ENCODE measurements at places on chromosomes 3 and 15.

DNA sequence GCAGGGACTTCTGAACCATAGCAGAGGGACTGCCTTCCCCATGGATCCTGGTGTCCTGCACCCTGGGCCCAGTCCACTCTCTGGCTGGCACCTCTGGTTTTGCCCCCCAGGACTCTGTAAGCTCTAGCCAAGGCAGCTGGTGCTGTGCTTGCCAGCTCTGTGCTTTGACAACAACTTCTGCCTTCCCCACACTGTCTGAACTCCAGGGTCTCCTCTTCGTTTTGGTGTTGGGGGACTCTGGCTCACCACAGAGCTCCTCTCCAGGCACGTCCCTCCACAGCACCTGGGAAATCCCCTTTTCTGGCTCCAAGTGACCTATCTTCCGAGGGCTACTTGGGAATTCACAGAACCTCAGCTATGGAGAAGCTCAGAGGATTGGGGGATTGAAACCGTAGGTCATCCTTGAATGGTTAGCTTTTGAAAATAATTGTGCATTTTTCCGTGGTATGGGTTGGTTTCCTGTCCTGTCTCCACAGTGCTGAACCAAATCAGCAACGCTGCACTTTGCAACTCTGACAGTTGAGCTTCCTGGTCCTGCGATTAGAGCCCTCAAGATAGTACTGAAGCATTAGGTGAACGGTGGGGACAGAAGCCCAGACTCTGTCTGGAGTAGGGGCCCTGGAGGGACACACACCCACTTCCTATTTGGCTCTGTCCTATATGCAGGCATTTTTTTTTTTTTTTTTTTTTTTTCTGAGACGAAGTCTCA, 152.4 kb downstream of the APBA2 start:
- DNase-seq, result no peak

DNA sequence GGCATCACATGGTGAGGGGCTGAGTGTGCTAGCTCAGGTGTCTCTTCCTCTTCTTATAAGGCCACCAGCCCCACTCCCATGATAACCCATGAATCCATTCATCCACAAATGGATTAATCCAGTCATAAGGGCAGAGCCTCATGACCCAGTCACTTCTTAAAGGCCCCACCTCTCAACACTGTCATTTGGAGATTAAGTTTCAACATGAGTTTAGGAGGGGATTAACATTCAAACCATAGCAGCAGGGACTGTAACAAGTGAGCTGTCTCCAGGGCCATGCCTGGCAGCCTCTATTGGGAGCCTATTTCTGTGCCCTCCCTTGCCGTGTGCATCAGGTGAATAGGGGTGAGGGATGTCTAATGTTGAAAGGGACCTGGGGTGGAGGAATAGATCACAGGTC, 77.5 kb downstream of the CHRD start:
- DNase-seq, result no peak

DNA sequence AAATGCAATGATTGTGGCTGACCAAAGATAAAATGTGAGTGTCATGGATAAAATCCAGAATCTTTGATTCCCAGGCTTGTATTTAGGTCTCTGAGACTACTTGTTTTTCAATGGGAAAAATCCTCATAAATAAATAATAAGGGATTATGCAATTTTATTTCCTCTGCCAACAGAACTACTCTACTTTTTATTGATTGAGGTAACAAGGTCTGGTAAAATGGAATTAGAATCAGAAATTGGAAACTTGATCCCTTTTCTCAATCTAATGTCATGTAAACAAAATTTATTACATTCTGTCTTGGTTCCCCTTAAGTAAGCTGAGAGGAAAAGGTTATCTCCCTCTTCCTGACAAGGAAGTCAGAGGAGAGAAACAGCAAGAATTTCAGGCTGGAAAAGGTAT, 48.3 kb upstream of the CCDC50 start:
- DNase-seq, result no peak

GRCh38 chr3:175434561-175434960, 575.4 kb downstream of the NAALADL2 start:
- DNase-seq, result no peak

GRCh38 chr15:57251941-57252340, 124.4 kb upstream of the CGNL1 start:
- DNase-seq, result no peak

DNA sequence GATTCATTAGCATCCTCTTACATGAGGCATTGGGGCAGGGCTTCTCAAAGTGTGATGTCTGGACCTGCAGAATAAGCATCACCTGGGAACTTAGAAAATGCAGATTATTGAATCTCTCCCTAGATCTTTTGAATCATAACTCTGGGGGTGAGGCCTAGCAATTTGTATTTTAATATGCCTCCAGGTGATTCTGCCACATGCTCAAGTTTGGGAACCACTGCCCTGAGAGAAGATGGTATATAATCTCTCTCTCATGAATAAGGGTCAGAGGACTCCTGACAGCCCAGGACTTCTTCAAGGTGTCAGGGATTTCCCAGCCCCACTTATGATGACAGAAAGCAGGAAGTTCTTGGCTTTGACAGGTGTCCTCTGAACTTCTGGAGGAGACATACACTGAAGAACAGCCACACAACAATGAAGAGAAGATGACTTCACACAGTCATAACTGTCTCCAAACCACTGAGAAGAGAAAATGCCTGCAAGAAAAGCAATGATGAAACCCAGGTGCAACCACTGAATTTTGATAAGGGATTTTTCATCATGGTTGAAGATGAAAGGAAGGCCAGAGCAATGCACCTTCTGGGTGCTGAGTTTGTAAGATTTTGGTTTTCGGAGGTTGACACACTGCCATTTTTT, 211.9 kb upstream of the MRPL3 start:
- no peak for DNase-seq

GRCh38 chr3:157285141-157285540, 125.2 kb upstream of the CCNL1 start:
- no peak for DNase-seq

DNA sequence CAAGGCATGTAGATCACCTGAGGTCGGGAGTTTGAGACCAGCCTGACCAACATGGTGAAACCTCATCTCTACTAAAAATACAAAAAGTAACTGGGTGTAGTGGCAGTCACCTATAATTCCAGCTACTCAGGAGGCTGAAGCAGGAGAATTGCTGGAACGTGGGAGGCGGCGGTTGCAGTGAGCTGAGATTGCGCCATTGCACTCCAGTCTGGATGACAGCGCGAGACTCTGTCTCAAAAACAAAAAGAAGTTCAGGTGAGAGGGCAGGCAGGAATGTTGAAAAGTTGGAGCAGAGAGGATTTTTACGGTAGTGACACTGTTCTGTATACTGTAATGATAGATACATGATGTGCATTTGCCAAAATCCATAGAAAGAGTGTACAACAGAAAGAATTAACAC, 31.7 kb downstream of the GXYLT2 start:
- DNase-seq, result no peak

DNA sequence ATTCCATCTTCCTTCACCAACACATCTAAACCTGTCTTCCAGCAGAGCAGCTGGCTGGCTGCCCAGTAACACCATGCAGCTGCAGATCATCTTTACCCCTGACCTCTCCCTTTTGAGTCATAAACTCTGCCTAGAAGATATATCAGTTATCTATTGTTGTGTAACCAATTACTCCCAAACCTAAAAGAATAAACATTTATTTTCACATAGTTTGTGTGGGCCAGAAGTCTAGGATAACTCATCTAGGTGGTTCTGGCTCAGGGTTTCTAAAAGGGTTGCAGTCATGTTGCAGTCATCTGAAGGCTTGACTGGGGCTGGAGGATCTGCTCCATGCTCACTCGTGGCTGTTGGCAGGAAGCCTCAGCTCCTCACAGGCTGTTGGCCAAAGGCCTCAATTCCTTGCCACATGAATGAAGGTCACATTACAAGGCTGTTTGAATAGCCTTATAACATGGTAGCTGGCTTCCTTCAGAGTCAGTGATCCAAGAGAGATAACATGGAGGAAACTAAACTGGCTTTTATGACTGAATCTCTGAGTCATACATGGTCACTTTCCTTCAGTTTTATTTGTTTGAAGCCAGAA, 92.8 kb downstream of the GOLIM4 start:
- peak; percentile 42 for DNase-seq

DNA sequence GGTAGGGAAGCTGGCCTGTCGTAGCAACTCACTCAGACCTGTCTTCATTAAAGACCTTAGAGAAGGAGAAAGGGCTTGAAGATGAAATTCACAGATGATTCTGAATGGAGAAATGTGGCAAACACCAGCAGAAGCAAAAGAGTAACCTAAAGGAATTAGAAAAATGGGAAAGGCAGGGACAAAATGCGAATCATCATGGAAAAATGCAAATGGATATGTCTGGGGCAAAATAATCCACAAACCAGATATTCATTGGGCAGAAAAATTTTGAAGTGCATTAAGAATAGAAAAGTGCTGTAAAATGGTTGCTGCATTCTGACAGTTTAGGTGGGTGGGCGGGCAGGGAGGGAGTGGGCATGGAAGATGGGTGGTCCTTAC, 156.9 kb upstream of the RASGRP1 start:
- DNase-seq, result no peak

- no peak for DNase-seq
These were observed 24.0 kb upstream of the EHD4 start for GRCh38 chr15:41996376-41996775.

DNA sequence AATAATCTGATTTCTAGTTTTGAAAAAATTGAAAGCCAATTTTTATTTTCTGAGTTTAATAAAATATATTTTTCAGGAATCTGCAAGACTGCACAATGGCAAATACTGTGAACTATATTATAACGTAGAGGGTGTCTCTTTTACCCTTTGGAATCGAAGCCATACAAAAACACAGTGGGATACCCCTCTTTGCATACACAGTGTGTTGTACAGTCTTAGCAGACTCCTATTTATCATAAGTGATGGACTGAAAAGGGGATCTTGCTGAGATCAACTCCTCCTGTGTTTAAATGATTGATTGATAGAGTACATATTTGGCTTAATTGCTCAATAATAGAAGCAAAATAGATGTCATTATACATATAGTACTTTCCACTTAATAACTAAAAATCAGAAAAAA, 981.2 kb downstream of the NSUN3 start:
- DNase-seq, result no peak

DNA sequence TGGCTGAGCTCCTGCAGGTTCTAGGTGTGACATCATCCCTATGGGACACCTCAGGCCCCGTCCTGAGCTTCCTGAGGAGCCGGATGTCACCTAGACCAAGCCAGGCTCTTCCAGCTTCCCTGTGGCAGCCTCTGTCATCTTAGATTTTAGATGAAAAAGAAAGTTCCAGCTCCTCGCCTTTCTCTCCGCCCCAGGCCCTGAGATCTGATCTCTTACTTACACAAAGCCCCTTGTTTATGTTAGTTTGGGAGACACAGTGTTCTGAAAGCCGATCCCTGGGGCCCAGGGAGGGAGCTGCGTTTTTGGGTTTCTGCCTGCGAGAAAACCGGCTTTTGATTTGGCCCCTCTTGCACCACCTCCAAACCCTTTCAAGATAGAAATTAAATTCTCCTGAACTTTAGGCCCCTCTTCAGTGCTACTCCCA, 40.2 kb upstream of the FAM107A start:
- no peak for DNase-seq

Data from stromal cell of bone marrow (primary cell).